CD4-positive, alpha-beta T cell treated with Interleukin-6 for 4 hours (primary cell): ENCODE measurements at places on chromosomes 11 and 22.

- no peak for DNase-seq
Observed at GRCh38 chr22:41320416-41321240, 19.3 kb downstream of the ZC3H7B start.

- peak; percentile 85 for DNase-seq
Observed at GRCh38 chr11:65112546-65113360, 1.1 kb downstream of the TM7SF2 start.

DNA sequence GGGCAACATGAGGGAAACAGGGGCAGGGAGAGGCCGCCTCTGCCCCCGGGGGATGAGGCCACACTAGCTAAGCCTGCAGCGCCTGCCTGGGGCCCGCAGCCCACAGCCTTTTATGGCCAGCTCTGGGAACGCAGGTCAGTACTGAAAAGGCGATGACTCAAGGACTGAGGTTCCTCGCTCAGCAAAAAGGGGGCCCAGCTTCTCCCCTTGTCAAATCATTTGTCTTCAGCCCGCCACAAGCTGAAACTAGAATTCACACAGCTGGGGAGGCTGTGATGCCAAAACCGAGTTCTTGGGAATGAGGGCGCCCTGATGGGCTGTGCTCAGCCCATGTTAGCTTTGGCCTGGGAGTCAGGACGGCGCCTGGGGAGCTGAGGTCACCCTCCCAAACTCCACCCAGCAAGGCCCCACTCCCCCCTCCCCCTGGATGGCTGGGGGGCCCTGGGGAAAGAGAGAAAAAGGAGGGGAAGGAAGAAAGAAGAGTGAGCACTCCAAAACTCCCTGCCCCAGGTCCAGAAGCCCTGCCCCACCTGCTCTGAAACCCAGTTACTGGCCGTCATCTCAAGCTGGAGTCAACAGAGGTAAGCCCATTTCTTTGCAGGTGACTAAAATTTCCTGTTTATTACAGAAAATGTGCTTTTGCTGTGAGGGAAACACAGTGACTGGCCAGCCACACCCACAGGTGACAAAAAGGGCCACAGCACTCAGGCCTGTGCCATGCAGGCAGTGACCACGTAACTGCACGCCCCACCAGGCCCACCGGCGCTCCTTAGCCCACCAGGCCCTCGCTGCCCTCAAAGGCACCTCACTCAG is 13.7 kb downstream of the EHD1 start:
- peak; percentile 60 for DNase-seq

GRCh38 chr11:117143390-117143789 is 697 bp upstream of the PAFAH1B2 start:
- peak; percentile 38 for DNase-seq

GRCh38 chr11:3929232-3929631 is 73.8 kb downstream of the STIM1 start:
- DNase-seq, result no peak

DNA sequence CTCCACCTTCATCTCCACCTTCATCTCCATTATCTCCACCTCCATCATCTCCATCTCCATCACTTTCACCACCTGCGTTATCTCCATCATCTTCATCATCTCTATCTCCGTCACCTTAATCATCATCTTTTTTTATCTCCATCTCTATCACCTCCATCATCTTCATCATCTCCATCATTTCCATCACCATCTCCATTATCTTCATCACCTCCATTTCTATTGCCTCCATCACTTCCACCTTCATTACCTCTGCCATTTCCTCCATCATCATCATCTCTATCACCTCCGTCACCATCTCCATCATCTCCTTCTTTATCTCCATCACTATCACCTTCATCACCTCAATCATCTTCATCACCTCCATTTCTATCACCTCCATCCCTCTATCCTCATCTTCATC is 573.5 kb downstream of the TBC1D22A start:
- no peak for DNase-seq

DNA sequence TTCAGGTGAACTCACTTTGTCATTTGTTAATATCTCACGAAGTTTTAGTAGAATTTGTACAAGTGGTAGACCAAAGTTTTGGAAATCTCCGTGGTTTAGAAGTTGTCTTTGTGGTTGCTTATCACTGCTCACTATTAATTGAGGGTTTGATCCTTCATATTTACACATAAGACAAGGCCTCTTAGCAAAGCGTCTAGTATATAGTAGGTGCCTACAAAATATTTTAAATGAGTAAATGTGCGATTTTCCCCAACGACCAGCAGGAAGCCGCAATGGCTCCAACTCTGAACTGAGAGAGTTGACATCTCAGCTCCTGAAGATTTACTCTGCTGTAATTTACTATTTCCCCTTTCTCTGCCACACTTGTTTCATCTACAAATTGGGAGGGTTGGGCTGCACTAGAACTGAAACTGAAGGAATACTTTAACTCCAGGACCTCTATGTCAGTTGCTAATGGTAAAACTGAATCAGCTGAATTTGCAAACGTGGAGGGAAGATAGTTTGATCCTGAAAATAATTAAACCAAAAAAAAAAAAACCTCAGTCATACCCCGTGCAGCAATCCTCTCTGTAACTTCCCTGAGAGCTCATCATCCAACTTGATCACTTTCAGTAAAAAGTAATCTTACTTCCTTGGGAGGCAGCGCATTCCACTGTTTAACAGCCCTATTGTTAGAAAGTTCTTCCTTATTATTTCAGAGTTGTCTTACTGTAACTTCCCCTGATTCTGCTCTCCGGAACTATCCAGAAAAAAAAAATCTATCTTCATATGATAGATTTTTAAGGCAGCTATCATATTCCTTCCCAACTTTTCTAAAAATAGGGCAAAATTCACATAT is 1.3 kb upstream of the SBF2 start:
- no peak for DNase-seq

GRCh38 chr11:102120437-102120973 is 10.3 kb downstream of the YAP1 start:
- no peak for DNase-seq

- no peak for DNase-seq
Observed at GRCh38 chr22:48574776-48575617, 1252.7 kb downstream of the BRD1 start.

DNA sequence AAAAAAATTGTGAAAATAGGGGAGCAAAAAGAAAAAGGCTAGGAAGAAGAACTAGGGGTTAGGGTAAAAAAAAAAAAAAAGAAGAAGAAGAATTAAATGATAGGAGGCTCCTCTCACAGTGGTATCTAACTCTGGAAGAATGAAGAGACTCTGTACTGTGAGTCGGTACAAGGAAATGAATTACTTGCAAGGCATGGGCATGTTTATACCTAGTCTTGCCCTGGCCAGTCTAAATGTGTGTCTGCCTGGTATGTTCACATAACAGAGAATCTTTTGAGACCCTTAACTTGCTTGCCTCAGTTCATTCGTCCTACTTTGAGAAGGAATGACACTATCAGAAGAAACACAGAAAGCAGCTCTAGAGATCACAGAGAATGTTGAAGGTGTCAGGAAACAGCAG is 159.6 kb downstream of the SWAP70 start:
- DNase-seq, result no peak

DNA sequence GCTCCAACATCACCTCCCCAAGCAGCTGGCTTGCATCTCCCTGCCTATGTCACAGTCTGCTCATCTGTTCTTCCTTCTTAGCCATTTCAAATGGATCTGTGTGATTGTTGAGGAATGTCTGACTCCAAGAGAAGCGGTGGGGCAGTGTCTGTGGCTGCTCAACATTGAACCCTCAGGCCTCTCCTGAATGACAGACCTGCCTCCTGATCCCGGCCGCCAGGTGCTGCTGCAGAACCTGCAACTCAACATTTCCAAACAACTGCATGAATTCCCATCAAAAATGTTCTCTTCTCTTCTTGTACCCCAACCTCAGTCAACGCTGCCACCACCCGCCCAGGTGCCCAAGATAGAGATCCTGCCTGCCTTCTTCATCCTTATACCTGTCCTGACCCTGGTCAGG is 132.5 kb downstream of the FBXO7 start:
- DNase-seq, result no peak

GRCh38 chr11:100760744-100761143 is 73.7 kb downstream of the ARHGAP42 start:
- DNase-seq, result no peak

DNA sequence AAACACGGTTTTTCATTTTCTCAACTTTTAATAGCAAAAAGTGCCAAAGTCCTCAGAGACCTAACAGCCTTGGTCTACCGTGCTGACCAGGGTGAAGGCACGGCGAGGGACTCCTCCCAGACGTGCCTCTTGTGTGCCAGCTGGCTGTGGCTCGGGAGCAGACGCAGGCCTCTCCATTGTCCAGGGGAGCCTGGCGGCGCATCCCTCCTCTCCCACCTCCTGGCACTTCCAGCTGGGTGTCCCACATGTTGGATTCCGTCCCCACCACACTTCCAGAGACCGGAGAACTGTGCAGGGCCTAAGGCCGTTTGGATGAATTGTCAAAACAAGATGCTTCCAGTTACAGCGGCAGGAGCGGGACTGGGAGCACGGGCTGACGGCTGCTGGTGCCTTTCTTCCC is 11.6 kb downstream of the CDPF1 start:
- DNase-seq, result no peak

GRCh38 chr11:27545946-27546345 is 39.4 kb upstream of the LIN7C start:
- no peak for DNase-seq

DNA sequence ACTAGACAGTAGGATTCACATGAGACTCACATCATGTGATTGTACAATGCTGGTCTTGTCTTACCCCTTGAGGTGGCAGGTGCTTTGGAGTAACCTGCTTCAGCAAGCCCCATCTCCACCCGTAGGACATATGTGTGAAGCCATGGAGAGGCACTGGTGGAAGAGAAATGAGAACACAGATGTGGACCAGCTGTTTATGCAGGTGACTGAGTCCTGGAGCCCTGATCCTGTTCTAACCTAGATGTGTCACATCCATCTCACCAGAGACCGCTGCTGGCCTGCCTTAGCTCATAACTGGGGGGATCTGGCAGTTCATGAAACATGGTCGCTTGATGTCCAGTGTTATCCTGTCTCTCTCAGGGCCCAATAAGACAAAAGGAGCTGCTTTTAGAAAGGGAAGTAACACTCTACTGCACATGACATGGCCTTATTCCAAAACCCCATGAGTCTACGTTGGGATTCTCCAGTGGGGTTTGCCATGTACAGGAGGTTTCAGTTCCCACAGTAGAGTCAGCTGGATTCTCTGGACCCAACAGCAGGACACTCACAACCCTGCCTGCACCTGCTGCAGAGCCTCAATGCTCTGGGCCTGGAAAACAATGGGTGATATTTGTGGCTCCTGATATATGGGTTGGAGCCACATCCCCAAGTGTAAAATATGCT is 62.0 kb downstream of the GGTLC2 start:
- no peak for DNase-seq

GRCh38 chr11:84990141-84990540 is 637.0 kb downstream of the DLG2 start:
- no peak for DNase-seq

DNA sequence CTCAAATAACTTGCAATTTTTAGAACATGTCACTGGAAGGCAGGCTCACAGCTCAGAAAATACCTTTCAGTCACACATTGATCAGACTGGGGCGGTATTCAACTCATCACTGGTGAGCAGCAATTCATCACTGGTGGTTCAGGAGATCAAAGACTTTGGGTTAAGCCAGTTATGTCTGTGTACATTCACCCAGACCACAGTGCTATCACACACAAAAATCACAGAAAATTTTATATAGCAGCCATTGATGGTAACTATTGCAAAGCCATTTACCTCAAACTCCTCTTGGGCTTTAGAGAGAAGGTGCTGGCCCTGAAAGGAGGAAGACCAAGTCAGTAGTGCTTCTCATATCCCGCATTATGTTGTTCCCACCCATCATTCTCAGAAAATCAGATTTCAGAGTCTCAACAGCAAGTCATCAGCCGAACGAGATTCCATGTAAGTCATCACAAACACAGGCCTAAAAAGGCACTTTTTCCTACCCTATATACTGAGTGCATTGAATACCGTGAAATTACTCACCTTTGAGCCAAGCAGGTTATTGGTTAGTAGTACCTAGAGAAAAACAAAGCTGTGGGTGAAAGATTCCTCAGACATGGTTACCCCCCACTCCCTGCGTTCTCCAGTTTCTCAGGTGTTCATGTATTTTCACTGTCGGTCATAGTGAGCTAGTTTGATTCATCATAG is 14.0 kb upstream of the WDR74 start:
- peak; percentile 25 for DNase-seq

DNA sequence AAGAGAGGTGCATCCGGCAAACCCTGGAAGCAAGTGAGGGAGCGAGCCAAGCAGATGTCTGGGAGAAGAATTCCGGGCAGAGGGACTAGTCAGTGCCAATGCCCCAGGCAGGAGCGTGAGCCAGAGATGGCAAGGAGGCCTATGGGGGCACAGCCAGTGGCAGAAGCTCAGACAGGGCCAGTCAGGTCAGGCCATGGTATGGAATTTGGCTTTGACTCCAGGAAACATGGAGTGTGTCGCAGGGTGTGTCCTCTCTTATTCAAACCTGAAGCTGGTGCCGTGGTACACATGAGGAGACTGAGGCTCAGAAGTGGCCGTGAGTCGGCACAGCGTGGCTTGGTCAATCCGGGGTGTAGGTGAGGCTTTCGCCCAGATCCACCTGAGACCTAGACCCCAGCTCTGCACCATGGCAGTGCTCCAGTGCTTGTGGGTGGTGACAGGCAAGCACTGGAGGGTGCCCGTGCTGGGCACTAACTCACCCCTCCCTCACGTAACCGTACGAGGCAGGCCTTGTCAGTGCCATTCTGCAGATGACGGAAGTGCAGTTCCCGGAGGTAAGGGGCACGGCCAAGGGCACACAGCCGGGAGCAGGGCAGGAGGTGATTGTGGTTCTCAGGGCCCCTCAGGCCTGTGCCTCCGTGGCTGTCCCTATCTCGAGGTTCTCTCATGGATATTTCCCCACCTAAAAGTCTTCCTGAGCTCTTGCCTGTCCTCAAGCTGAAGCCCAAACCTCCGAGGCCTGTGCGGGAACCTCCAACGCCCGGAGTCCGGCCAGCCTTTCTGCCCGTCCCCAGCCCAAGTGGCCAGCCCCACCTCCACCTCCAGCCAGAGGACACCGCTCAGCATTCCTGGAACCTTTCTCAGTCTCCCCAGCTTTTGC is 10.6 kb upstream of the SPI1 start:
- no peak for DNase-seq

GRCh38 chr11:2929950-2930703 is 907 bp upstream of the PHLDA2 start:
- DNase-seq, result peak; percentile 35

- DNase-seq, result no peak
Observed at GRCh38 chr11:79206951-79207350, 233.9 kb downstream of the TENM4 start.

DNA sequence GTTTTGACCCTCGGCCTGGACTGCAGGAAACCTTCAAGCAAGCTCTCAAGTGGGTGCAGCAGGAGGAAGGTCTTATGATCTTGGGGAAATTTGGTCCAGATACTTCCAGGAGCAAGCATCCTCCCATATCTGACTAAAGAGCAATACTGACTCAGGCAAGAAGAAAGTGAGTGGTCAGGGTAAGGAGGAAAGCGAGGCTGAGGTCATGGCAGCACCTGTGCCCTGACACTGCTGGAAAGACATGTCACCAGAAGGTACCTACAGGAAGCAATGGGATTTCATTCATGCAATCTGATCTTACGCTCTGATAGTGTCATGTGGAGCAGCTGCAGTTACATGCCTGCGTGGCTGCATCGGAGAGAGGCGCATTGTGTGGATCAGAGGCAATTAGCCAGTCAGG is 6.5 kb upstream of the TOP3B start:
- no peak for DNase-seq

- DNase-seq, result no peak
Observed at GRCh38 chr11:100963375-100963774, 166.2 kb downstream of the PGR start.
